ENCODE measurements at places on chromosomes 3 and 15. TPM values are rescaled to one million over a fixed set of nuclear protein-coding genes. Genes with fewer than 3 reads are reported as not detected.
A peak's percentile ranks its signal among the peaks of the same experiment; 100 is the strongest.

The GALK2 gene
- total RNA-seq, result 17.9 TPM

The P3H2 gene
- 31.5 TPM for total RNA-seq

The LOXL1 gene
- total RNA-seq, result 31.3 TPM

The LRRN1 gene
- total RNA-seq, result 20.2 TPM

The CFAP91 gene
- total RNA-seq, result 0.10 TPM

The SPATA12 gene
- total RNA-seq, result not detected

GRCh38 chr3:66195347-66195783, 25.4 kb upstream of the SLC25A26 start:
- no peaks in the 10 kb centered on the region for H3K36me3 ChIP-seq
- H3K27me3 ChIP-seq, result no peaks in the 10 kb centered on the region
- DNase-seq, result peak; percentile 83
- no peak overlapping the region for H3K27ac ChIP-seq
- H3K4me1 ChIP-seq, result peaks cover 6% of the 10 kb centered on the region

- H3K36me3 ChIP-seq, result peaks cover 14% of the 10 kb centered on the region
- peak overlapping the region; percentile 90 for H3K4me3 ChIP-seq
- H3K27ac ChIP-seq, result peak overlapping the region; percentile 66
- no peaks in the 10 kb centered on the region for H3K27me3 ChIP-seq
- DNase-seq, result peak; percentile 42
- peaks cover 12% of the 10 kb centered on the region for H3K4me1 ChIP-seq
Observed at GRCh38 chr3:194485881-194486539, 792 bp downstream of the ATP13A3 start.

DNA sequence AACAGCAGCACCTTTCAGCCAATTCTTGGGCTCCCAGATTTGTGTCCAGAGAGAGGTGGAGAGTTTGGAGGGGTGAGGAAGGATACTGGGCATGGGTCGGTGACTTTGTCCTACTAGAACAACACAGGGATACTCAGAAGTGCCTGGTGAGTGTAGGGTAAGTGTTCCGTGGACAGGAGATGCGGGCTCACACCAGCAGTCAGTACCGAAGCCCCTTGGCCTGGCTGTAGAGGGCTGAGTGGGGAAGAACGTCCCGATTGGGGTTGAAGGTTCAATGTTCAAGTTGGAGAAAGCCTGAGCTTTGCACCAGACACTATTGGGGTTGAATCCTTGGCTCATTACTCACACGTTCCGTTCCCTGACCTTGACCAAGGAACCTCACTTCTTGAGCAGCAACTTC, 40.8 kb upstream of the SLC6A11 start:
- H3K36me3 ChIP-seq, result no peaks in the 10 kb centered on the region
- DNase-seq, result no peak
- H3K4me3 ChIP-seq, result no peak overlapping the region
- H3K27ac ChIP-seq, result no peak overlapping the region
- H3K4me1 ChIP-seq, result no peaks in the 10 kb centered on the region
- no peaks in the 10 kb centered on the region for H3K27me3 ChIP-seq

DNA sequence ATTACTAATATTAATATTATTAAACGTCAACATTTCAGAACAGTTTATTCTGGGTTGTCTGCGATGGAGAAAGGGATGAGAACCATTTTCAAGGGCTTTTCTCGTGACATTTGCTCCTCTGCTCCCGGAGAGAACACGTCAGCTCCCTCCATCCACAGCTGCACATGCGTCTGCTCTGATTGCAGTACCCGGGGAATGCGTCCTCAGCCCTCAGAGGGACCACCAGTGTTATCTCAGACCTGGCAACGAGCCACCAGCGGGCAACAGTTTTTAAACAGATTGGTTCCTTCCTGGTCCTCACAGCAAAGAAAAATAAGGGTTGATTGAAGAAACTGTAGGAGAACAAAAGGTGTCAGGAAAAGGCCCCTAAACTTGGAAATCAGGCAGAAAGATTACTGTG, 202.2 kb upstream of the ADAMTS9 start:
- H3K27me3 ChIP-seq, result no peaks in the 10 kb centered on the region
- H3K27ac ChIP-seq, result peak overlapping the region; percentile 48
- peak; percentile 78 for DNase-seq

DNA sequence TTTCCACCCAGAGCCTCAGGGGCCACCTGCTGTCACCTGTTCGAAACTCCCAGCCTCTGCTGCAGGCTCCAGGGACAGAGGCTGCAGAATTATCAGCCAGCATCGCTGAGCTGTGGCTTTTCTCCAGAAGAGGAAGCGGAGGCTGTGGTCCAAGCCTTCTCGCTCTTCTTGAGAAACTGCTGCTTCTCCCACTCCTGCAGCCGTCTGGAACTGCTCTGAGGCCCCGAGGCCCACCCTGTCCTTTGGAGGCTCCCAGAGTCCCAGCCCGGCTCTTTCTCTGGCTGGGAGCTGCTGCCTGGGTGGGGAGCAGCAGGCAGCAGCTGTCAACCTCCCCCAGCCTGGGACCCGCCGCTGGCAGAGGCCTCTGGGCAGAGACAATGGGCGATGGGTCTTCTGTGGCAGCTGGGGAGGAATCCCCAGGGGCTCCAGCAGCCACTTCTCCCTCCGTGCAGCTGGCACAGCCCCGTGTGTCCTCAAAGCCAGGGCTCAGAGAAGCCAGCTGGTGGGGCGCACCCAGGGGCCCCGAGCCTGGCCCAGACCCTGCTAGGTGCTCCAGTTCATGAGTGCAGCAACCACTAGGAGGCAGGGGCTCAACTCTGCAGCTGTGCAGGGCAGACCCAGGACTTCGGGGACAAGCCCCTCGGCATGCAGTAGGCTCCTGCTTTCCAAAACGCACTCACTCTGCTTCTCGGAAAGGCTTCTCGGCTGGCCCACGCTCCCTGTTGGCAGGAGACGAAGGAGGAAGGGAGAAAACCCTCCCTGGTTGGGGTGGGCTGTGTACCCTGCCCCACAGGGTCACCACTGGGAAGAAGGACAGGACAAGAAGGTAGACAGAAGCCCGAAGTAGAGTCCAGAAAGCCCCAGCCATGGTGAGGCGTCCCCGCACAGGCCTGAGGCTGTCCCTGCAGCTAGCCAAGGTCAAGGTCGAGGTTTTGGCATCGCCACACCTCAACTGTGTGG, 49.9 kb upstream of the FURIN start:
- peak; percentile 93 for DNase-seq
- peaks cover 6% of the 10 kb centered on the region for H3K36me3 ChIP-seq
- H3K27me3 ChIP-seq, result no peaks in the 10 kb centered on the region
- peaks cover 31% of the 10 kb centered on the region for H3K4me1 ChIP-seq
- H3K4me3 ChIP-seq, result no peak overlapping the region

- no peak overlapping the region for H3K27ac ChIP-seq
- no peak overlapping the region for H3K4me3 ChIP-seq
- no peaks in the 10 kb centered on the region for H3K27me3 ChIP-seq
- H3K36me3 ChIP-seq, result no peaks in the 10 kb centered on the region
- no peak for DNase-seq
Observed at GRCh38 chr3:147838652-147839051, 429.5 kb downstream of the ZIC1 start.

- no peaks in the 10 kb centered on the region for H3K27me3 ChIP-seq
- no peak overlapping the region for H3K27ac ChIP-seq
- no peaks in the 10 kb centered on the region for H3K36me3 ChIP-seq
- no peaks in the 10 kb centered on the region for H3K4me1 ChIP-seq
Observed at GRCh38 chr3:46130631-46131310, 77.3 kb downstream of the CCR1 start.

- no peak overlapping the region for H3K4me3 ChIP-seq
- H3K36me3 ChIP-seq, result peaks cover 16% of the 10 kb centered on the region
Observed at GRCh38 chr15:68794307-68794706, 26.4 kb downstream of the ANP32A start.

DNA sequence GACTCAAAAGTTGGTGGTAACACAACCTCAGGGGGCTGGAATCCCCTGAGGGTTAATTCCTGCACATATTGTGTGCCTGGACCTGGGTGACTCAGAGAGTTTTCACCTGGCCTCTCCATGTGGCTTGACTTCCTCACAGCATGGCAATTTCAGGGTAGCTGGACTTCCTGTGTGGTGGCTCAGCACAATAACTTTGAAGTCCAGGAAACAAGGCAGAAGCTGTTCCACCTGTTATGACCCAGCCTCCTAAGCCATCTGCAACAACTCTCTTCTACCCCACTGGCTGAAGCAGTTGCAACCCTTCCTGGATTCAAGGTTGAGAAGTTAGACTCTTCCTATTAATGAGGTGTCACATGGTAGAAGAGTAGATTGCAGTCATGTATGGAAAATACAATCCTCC, 58.4 kb downstream of the EDEM1 start:
- no peak for DNase-seq
- no peak overlapping the region for H3K27ac ChIP-seq
- no peaks in the 10 kb centered on the region for H3K4me1 ChIP-seq
- H3K36me3 ChIP-seq, result no peaks in the 10 kb centered on the region

- no peak for DNase-seq
- no peaks in the 10 kb centered on the region for H3K4me1 ChIP-seq
- H3K4me3 ChIP-seq, result no peak overlapping the region
- peaks cover 11% of the 10 kb centered on the region for H3K36me3 ChIP-seq
Observed at GRCh38 chr3:63918321-63918720, 6.1 kb upstream of the SCAANT1 start.

All from SJCRH30 (cell line).